ENCODE measurements at places on chromosomes 11 and 22. TPM values are rescaled to one million over a fixed set of nuclear protein-coding genes. Genes with fewer than 3 reads are reported as not detected.

- H3K27ac ChIP-seq: peak overlapping the region; percentile 84
- no peaks in the 10 kb centered on the region for H3K36me3 ChIP-seq
- H3K4me1 ChIP-seq: no peaks in the 10 kb centered on the region
- peak overlapping the region; percentile 87 for H3K4me3 ChIP-seq
Measured at GRCh38 chr11:73759610-73760134, 1.2 kb downstream of the RAB6A start.

GRCh38 chr22:46800102-46800857 is 37.8 kb downstream of the TBC1D22A start:
- H3K4me3 ChIP-seq: no peak overlapping the region
- H3K27ac ChIP-seq: no peak overlapping the region
- no peaks in the 10 kb centered on the region for H3K4me1 ChIP-seq
- peak; percentile 46 for DNase-seq

- H3K36me3 ChIP-seq: no peaks in the 10 kb centered on the region
- no peaks in the 10 kb centered on the region for H3K4me1 ChIP-seq
- H3K4me3 ChIP-seq: no peak overlapping the region
- H3K27ac ChIP-seq: no peak overlapping the region
- DNase-seq: no peak
Measured at GRCh38 chr22:32546496-32546895, 71.9 kb downstream of the FBXO7 start.

GRAP2 gene
- 2.0 TPM for total RNA-seq

DNA sequence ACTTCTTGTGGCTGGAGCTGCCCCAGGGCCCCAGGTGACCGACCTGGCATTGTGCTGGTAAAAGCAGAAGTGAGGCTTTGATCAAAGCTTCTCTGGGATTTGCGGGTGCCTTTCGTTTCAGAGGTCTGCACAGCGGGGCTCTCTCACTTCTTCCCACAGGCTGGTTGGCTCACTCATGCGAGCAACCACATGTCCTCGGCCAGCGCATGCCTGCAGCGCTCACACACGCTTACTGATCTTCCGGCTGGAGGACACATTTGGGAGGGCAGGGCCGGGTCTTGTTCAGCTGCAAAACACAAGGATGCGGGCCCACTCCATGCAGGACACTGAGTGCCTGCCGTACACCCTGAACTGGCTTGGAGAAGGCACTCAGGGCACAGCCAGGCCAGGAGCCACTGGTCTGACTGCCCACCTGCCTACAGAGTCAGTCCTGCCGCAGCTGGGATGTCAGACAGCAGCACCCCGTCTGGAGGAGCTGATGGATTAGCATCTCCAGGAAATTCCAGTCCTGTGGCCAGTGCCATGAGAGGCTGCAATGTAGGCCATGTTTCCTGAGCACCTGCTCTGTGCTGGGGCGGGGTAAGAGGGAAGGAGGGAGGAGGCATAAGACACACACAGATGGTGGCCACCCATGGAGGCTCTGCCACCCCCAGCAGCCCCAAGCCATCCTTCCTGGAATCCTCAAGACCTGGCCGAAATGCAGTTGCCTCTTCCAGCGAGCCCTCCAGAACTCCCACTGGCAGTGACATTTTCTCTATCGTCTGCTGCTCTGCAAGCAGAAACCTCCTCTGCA is 1383.2 kb downstream of the BRD1 start:
- H3K27me3 ChIP-seq: no peaks in the 10 kb centered on the region
- H3K4me3 ChIP-seq: no peak overlapping the region
- DNase-seq: peak; percentile 20
- no peaks in the 10 kb centered on the region for H3K4me1 ChIP-seq
- H3K36me3 ChIP-seq: no peaks in the 10 kb centered on the region

- DNase-seq: no peak
- H3K4me3 ChIP-seq: no peak overlapping the region
- H3K27ac ChIP-seq: no peak overlapping the region
- no peaks in the 10 kb centered on the region for H3K27me3 ChIP-seq
Measured at GRCh38 chr11:64102005-64102738, 63.7 kb downstream of the MACROD1 start.

DNA sequence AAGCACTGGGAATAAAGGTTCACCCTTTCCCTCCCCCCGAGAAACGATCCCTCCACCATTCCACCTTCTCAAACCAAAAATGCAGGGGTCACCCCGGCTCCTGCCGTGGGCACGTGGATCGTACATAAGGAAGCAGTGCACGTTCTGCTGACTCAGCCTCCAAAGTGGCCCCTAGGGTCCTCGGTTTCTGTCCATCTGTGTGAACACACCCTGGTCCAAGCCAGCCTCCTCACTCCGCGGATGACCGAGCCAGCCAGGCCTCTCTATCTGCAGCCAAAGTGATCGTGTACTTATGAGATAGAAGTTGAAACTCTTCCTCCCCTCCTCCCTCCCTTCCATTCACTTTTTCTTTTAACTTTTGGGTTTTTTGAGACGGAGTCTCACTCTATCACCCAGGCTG is 16.2 kb downstream of the C11orf24 start:
- no peaks in the 10 kb centered on the region for H3K27me3 ChIP-seq
- DNase-seq: no peak
- H3K27ac ChIP-seq: no peak overlapping the region
- H3K4me1 ChIP-seq: no peaks in the 10 kb centered on the region
- H3K36me3 ChIP-seq: no peaks in the 10 kb centered on the region

DNA sequence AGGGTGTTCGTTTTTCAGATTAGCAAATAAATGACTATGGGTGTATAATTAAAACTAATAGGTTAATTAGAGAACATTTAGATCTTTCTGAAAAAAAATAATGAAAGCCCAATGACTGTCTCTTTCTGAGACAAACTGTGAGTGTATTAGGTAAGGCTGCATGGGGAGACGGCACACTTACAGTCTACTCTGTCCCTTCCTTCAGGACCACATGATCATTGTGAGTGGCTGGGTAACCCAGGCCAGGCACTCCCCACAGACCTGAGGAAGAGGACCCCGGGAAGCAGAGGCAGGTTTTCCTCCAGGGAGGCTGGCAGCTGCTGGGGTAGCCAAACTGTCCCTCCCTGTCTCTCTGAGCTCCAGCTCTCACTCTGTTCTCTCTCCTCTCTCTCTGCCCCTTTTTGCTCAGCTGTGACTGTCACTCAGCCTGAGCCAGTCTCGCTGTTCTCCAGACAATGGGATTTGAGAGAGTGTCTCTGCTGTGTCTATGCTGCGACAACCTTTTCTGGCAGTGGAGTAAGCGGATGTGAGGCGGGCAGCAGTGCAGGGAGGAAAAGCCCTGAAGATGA is 83.1 kb upstream of the NCAM1 start:
- no peaks in the 10 kb centered on the region for H3K27me3 ChIP-seq
- no peak overlapping the region for H3K27ac ChIP-seq
- no peak for DNase-seq
- no peaks in the 10 kb centered on the region for H3K4me1 ChIP-seq
- no peak overlapping the region for H3K4me3 ChIP-seq
- no peaks in the 10 kb centered on the region for H3K36me3 ChIP-seq

DNA sequence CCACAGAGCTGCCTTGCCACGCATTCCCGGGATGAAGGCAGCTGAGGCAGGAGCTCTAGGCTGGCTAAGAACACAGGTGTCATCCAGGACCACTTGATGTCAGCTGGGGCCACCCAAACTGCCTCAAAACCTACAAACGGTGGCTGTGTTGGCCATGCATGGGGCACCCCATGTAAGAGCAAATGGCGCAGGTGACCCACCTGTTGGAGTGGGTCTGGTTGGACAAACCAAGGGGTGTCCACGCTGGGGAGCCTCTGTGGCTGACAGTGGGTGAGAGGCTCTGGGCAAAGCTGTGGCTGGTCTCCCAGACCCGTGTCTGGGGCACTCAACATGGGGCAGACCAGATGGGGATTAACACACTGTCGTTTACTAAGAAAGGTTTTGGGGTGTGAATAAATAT is 19.0 kb upstream of the SYT8 start:
- DNase-seq: no peak
- H3K27ac ChIP-seq: no peak overlapping the region
- H3K36me3 ChIP-seq: no peaks in the 10 kb centered on the region
- no peaks in the 10 kb centered on the region for H3K4me1 ChIP-seq
- no peaks in the 10 kb centered on the region for H3K27me3 ChIP-seq

ZC3H7B gene
- 50.0 TPM for total RNA-seq

C1QTNF5 gene
- 42.4 TPM for total RNA-seq

DNA sequence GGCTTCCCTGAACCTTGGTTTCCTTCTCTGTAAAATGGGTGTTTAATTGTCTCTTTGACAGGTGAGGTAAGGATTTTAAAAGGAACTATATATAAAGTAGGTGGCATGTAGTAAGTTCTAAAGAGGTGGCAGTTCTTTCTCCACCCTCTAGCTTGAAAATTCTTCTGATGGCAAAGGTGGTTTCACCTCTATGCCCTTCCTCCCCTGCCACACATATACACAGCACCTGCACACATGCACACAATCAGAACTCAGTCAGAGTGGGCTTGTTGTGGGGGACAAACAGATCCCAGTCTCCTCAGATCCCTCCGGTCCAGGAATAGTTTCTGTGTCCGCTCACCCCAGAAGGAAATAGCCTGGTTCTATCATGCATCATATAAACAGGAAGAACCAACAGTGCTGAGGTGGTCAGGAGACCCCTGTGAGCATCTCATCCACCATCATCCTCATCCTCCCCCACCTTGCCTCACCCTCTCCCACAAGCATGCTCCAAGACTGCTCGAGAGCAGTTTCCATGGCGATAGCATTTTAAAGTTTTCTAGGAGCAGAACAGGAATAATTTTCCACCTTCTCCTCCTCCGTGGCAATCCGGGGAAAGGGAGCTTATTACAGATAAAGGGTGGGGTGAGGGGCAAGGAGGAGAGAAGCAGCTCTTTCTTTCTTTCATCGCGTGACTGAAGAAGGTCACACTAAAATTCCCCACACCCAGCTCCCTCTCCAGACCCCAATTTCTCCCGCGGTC is 123.6 kb downstream of the CHST1 start:
- no peak overlapping the region for H3K27ac ChIP-seq
- H3K36me3 ChIP-seq: no peaks in the 10 kb centered on the region
- no peak overlapping the region for H3K4me3 ChIP-seq
- DNase-seq: no peak

Data from aorta (tissue), 5 donors.